KBM-7 (cell line): ENCODE measurements at places on chromosomes 11 and 22.
A peak's percentile ranks its signal among the peaks of the same experiment; 100 is the strongest.

GRCh38 chr11:57786436-57786835 is 24.8 kb downstream of the CTNND1 start:
- DNase-seq: no peak

DNA sequence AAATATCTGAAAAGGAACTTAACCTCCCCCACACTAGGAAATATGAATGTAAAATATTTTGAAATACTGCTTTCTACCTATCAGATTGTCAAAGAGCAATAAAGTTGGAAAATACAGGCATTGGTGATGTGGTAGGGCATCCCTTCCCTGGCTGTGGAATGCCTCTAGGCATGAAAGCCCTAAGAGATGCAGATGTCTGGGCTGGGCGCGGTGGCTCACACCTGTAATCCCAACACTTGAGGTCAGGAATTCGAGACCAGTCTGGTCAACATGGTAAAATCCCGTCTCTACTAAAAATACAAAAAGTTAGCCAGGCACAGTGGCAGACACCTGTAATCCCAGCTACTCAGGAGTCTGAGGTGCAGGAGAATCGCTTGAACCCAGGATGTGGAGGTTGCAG is 22.0 kb downstream of the ARAP1 start:
- DNase-seq: no peak

- no peak for DNase-seq
These were observed 42.0 kb downstream of the ALX4 start for GRCh38 chr11:44267750-44268613.

- no peak for DNase-seq
These were observed 531 bp upstream of the MEN1 start for GRCh38 chr11:64810891-64811272.

DNA sequence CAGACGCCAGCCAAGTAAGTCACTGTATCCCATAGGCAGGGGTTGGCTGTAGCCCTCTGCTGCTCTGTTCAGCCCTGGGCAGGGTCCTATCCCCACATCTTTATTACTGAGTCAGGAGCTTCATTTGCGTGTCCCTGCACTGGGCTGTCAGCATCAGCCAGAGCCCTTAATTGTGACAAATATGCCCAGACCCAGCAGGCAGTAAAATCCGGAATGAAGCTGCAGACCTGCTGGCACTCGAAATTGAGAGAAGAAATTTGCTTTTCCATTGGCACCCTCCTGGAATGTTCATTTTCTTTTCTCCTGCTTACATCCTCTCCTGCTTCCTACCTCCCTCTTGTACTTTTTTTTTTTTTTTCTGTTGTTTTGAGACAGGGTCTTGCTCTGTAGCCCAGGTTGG is 43.8 kb downstream of the CEP164 start:
- DNase-seq: no peak

DNA sequence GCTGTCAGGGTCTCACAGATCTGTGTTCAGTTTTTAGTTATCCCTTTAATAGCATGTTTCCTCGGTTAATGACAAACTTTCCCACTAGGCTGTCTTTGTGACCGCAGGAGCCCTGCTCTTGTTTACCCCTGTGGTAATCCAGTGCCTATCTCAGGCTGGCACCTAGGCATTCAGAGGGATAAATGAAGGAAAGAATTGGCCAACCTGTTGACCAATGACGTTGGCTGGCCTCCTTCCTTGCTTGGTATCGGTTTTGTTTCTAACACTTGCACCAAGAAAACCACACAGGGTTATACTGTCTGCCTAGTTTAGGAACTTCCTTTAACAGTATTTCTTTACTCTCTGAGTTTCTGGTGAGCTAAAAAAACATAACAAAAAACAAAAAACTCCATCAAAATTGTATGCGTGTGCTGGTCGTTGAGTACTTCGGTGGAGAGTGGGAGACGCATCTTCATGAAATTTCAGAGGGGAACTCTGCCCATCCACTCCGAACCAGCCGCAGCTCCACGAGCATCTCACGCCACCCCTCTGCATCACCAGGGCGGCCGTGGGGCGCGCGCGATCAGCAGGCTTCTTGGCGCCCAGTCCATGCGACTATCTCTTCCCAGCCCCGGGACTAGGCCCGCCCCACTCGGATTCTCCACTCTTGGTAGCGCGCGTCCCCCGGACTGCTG is 563 bp upstream of the ENDOD1 start:
- DNase-seq: no peak

- DNase-seq: no peak
These were observed 892.1 kb downstream of the LRRC4C start for GRCh38 chr11:40567392-40567791.

- no peak for DNase-seq
These were observed 3.4 kb downstream of the LRRC51 start for GRCh38 chr11:72084076-72084475.

DNA sequence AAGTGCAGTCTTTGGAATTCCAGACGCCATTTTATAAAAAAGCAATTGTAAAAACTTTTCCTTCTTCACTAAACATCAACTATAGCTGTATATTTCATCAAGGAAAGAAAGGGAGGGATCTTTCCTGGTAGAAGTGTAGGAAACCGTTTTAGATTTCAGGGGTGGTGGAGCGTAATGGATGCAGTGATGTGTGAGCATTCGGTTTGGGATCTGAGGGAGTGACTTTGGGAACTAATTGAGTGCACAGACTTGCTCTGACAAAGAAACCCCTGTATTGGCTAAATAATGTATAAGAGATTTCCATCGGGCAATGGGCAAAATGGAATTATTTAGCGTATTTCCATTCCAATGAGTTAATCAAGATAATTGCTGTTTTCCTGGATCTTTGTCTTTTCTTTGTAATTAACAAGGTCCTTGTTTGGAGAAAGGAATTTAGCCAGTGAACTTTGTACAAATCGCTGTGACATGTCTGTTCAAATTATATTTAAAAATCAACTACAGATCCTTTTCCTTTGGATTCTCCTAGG is 125.0 kb upstream of the NARS2 start:
- no peak for DNase-seq

GRCh38 chr11:108527382-108527781 is 29.2 kb upstream of the POGLUT3 start:
- no peak for DNase-seq

DNA sequence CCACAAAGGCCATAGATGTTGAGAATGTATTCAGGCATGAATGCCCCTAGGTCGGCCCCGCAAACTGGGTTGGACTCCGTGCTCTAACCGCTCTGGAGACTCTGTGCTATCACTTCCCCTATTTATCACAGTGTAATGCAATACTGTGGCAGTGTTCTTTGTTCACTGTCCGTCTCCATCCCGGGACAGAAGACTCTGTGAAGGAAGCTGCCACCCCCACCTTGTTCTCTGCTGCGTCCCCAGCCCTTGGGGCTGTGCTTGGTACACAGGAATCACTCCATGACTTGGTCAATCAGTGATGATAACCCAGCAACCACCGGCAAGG is 57.6 kb downstream of the TSPAN18 start:
- no peak for DNase-seq

DNA sequence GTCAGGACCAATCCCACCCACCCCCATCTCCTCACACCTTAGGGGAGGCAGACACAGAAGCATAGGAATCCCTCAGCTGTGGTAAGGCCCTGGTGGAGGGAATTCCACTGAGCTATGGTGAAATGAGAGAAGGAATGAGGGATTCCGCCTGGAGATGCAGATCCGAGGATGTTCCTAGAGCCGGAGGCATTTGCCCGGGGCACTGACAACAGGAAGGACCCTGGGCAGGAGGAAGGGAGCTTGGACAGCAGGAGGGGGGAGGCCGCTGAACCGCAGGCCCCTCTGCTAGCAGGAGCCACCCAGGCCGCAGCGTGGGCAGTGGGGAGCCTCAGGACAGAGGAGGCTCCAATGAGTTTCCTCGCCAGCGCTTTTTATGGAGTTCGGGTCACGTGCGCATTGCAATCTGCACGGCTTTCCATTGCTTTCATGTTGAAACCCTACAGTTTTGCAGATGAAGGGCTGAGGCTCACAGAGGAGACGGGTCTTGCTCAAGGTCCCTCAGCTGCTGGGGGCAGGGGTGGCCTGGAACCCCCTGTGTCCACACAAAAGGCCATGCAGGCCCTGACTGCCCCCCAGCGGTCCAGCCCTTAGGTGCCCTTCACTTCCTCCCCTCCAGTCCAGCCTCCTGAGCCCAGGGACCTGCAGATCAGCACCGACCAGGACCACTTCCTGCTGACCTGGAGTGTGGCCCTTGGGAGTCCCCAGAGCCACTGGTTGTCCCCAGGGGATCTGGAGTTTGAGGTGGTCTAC is 15.5 kb downstream of the CSF2RB start:
- DNase-seq: no peak

- DNase-seq: no peak
These were observed 29.8 kb downstream of the CAPN1 start for GRCh38 chr11:65211293-65212105.

DNA sequence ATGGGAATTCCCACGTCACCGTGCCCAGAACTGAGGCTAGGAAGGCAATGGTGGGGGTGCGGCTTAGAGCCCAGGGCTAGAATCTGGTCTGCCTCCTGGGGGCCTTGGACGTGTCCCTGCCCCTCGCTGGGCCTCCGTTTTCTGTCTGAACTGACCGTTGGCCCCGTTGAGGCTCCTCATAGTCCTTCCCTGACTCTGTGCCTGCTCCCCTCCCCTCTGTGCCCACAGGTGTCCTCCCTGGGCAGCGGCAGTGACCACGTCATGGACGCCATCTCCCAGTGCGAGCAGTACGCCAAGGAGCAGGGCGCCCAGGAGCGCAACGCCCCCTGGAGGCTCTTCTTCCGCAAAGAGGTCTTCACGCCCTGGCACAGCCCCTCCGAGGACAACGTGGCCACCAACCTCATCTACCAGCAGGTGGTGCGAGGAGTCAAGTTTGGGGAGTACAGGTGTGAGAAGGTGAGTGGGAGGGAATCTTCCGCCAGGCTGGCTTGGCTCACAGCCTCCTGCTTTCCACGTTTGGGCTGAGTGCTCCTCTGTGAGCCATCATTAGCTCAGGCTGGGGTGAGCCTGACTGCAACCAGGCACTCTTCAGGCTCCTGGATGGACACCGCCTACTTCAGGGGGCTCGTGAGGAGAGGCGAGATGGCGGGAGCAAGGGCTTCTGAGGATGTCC is 63.9 kb downstream of the MYO7A start:
- DNase-seq: peak; percentile 84

DNA sequence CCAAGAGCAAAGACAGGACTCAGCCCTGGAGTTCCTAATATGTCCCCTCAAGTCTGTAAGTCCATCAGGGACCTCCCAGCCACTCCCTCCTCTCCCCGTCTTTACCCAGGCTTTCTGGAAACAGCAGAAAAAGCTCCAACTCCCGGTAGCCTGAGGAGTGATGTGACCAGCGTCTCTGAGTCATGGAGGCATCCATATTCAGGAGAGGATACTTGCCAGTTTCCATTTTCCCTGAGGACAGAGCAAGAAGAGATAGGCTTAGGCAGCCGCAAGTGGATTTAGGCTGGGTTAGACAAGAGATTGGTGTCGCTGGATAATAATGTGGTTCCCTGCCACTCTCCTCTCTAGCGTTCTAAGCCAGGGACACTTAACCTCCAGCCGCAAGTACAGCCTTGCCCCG is 206.6 kb downstream of the GRIK4 start:
- DNase-seq: no peak
